ENCODE measurements at places on chromosomes 13 and 19.
A peak's percentile ranks its signal among the peaks of the same experiment; 100 is the strongest.

- DNase-seq: no peak
Measured at GRCh38 chr13:45468635-45469034, 3.9 kb downstream of the COG3 start.

DNA sequence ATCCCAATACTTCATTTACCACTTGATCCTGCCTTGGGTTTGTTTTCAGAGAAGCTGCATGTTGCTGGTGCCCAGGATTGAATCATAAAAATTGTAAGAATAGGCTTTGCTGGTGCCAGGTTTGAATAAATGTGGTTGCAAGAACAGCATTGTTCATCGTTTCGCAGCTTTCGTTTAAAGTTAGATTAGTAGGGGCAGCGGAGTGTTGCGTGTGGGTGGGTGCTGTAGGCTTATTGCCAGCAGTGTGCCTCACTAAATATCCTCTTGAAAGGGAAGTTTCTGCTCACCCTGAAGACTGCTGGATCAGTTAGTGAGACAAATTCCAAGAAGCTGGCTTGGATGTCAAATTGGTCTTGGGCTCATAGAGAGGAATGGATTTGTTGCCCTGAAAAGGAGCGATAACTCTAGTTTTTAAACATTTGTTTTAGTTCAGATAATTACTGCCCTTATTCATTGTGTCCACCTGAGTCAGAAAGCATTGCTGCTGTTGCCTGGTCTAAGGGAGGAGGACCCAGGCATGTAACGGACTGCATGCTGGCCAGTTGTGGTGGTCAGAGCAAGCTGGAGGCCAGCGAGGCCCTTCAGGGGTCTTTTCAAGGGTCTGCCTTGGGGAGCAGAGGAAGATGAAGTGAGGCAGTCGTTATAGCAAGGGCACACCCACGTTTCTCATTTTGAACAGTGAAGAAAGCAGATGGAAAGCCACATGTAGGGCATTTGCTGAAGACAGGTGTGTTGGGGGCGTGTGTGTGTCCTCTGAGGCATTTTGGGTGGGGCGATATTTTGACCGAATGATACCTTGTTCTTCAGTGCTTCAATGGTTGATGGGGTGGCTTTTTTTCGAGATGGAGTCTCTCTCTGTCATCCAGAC, 8.5 kb downstream of the ILF3 start:
- DNase-seq: no peak

DNA sequence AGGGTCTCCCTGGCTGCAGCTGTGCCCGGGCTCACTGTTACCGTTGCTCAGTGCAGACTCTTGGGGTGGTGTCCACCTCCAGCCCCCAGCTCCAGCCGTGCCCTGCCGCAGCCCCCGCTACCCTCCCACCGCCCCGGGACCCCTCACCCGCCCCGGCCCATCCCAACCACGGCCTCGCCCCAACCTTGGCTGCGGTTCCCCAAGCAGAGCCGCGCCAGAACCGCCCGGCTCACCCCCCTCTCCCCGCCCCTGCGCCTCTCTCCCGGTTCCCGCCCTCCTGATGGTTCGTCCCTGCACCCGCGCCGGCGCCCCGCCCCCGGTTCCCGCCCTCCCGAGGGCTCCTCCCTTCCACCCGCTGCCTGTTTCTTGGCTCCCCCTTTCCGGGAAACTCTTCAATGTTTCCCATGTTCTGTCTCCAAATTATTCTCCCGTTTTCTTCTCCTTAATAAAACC, 40.3 kb downstream of the ANKRD10 start:
- DNase-seq: no peak

GRCh38 chr19:51507640-51508058, 6.0 kb upstream of the SIGLEC12 start:
- DNase-seq: no peak

DNA sequence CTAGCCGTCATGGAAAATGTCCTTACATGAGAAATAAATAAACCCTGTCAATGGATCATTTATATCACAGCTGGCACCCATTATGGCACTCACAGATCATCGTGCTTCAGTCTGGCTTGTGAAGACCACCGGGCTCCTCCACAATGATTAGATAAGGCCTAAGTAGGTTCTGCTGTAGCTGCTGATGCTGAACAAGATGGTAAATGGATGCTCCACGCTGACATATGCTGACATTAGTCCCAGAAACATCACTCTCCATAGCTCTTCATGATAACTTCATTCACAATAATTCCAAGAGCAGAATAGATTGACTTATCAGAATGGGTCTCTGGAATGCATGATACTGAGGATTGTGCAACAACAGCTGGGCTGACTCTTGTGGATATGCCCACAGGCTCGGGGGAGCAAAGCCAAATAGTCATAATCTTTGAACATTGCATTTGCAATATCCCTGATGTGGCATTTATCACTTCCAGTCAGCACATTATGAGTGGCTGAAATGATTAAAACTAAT, 63.8 kb upstream of the RXFP2 start:
- no peak for DNase-seq

DNA sequence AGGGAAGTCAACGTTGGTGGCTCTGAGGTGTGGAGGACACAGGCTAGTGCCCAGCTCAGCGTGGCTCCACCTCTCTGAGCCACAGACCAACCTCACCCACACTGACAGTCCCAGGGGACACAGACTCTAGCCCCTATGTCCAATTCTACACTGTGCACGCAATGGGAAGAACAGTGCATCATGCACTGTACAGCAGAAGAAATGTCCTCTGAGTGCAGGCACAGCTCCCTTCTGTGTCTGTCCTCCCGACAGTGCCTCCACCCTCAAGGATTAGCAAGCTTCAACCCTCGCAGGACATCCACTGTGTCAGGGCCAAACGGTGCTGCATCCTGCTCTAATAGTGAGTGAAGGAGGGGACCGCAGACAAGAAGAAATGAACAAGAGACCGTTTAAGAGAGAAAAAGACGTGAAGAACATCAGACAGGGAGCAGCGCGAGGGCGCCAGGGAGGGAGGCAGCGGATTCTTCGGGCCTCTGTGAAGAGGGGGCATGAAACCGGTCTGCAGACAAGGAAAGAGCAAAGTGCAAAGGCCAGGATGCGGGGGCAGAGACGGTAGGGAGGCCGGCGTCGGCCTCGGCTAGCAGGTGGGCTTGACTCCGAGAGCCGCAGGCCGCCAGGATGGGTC, 681 bp downstream of the ZNF837 start:
- no peak for DNase-seq

GRCh38 chr13:41603917-41604316, 146.6 kb downstream of the RGCC start:
- no peak for DNase-seq

- no peak for DNase-seq
Measured at GRCh38 chr19:16022681-16023080, 53.6 kb upstream of the TPM4 start.

- peak; percentile 80 for DNase-seq
Measured at GRCh38 chr19:56538254-56538760, 441 bp upstream of the ZFP28 start.

GRCh38 chr19:15323496-15324235, 8.7 kb downstream of the BRD4 start:
- no peak for DNase-seq

- DNase-seq: no peak
Measured at GRCh38 chr19:54576411-54576976, 2.9 kb downstream of the LILRA2 start.

DNA sequence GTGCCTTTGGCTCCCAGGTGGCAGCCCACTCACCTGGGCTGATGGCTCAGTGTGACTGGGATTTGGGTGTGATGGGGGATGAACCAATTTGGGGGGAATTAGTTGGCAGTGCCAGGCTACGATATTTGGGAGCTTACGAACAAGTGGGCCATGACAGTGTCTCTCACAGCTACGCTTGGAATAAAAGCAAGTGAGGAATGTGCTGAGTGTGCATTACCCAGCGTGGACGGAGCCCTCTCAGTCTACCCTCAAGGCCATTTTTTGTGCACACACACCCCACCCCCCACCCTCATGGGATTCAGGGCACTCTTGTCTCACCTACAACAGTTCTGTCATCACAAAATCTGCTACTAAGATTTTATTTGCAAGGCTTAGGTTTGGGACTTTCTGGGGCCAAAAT, 329.1 kb downstream of the NDFIP2 start:
- no peak for DNase-seq

- no peak for DNase-seq
Measured at GRCh38 chr19:17263712-17264640, 569 bp downstream of the USHBP1 start.

GRCh38 chr19:15671891-15672579, 852 bp upstream of the CYP4F12 start:
- DNase-seq: no peak

- no peak for DNase-seq
Measured at GRCh38 chr19:2249010-2249866, at the start of gene AMH. TSS of gene AMH (plus strand) at chr19:2249323. CDS start at chr19:2249333, 10 bp downstream.

GRCh38 chr13:106098778-106099177, 436.7 kb downstream of the EFNB2 start:
- no peak for DNase-seq

DNA sequence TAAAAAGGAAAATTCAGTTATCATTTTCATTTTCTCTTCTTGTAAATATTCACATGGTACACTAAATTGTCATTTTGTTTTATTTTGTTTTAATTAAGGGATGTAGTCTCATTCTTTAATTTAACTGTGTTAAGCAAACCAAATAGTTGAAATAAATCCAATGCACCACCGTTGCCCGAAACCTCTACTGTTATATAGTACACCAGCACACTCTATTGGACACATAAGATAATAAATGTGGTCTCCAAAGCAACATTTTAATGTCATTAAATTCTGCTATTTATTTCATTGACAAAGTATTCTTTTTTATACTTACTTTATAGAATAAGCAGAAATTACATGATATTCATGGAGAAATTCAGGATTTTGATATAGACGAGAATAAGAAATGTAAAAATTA, 156.4 kb upstream of the FREM2 start:
- no peak for DNase-seq

DNA sequence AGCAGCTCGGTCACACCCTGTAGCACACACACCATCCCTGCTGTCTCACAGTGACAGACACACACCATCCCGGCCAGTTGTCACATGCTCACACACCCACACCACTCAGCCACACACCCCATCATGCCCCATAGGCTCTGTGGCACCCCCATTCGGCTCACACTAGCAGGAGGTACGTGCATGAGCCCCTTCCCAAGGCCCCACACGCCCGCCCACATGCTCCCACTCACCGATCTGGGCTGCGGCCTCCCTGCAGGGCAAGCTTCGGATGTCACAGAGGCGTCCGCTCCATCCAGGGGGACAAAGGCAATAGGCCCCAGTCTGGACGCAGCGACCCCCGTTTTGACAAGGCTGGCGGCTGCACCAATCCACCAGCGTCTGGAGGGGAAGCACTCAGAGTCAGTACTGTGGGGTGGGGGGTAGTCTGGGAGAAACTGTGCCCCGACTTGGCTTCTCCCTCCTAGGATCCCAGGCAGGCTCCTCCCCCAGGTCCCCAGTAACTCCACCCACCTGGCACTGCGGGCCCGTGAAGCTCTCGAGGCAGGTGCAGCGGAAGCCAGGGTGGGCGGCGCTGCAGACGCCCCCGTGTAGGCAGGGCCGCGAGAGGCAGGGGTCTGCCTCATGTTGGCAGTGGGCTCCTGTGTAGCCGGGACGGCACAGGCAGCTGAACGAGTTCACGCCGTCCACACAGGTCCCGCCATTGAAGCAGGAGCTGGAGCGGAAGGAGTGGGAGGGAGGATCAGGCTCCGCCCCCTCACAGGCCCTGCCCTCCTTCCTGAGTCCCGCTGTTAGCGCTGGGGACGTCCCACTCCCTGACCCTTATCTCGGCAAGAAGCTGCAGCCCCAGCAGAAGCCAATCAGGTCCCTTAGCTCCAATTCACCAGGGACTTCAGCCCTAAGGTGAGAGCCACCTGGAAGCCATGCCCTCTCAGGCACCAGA, 20.1 kb downstream of the NOTCH3 start:
- no peak for DNase-seq

DNA sequence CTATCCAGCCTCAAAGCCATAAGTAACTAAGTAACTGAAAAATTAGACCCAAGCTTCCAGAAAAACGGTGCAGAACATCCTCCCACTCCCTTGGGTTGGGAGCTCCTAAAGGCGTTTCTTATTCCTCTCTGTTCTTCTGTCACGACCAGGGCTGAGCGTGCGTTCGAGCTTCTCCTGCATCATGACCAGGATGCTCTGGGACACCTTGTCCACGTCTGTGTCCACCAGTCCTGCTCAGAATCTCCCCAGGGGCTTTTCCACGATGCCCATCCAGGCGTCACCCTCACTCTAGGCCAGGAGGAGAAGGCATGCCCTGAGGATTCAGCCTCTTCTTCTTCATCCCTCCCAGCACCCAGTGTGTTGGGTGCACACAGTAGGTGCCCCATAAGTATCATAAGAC, 37.8 kb upstream of the GAS6 start:
- no peak for DNase-seq

DNA sequence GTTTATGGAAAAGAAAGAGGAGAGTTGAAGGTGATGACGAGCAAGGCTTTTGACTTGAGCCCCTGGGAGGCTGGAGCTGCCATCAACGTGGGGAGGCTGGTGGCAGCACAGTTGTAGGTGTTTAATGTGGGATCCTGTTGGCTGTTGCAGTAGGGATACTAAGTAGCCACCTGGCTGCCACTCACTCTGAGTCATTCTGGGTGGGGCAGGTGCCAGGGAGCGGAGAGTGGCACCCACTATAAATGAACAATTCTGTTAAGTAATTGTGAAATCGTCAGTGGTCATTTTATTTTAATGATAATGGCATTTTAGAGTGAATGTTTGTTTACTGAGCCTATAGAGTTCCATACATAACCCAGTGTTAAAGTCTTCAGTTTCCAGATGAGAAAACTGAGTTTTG, 9.8 kb downstream of the ZNF317 start:
- DNase-seq: no peak

- no peak for DNase-seq
Measured at GRCh38 chr13:61413572-61414535, 1.8 kb downstream of the PCDH20 start.

DNA sequence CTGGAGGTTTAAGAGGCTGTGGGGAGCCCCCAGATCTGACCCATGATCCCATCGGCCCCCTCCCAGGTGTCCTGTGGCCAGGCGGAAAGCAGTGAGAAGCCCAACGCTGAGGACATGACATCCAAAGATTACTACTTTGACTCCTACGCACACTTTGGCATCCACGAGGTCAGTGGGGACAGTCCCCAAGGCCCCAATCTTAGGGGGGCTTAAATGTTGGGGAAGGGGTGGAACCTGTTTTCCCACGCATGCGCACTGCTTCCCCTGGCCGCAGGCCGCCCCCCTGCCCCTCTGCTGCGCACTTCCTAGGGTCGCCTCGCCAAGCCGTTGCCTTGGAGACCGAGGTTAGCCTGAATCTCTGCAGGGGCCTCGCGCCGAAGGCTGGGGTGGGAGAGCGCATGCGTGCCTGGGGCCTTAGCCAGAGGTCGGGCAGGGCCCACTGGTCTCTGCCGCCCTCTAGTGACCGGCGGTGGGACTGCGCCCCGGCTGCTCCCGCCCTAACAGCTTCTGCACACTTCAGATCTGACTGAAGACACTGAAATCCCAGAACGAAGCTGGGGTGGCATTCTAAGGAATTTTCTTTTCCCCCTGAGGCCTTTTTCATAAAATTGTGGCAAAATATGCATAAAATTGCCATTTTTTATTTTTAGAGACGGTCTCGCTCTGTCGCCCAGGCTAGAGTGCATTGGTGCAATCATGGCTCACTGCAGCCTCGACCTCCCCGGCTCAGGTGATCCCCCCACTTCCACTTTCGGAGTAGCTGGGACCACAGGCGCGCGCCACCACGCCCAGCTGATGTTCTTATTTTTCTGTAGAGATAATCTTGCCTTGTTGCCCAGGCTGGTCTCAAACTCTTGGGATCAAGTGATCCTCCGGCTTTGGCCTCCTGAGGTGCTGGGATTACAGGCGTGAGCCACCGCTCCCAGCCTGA, 3.6 kb downstream of the PRMT1 start:
- peak; percentile 94 for DNase-seq

All from stimulated activated CD8-positive, alpha-beta memory T cell treated with anti-CD3 and anti-CD28 coated beads, Interleukin-4, amount 100 ng/mL, for 4 hours (primary cell).